NCI-H1930 (cell line): ENCODE measurements at places on chromosomes 7 and 10.

DNA sequence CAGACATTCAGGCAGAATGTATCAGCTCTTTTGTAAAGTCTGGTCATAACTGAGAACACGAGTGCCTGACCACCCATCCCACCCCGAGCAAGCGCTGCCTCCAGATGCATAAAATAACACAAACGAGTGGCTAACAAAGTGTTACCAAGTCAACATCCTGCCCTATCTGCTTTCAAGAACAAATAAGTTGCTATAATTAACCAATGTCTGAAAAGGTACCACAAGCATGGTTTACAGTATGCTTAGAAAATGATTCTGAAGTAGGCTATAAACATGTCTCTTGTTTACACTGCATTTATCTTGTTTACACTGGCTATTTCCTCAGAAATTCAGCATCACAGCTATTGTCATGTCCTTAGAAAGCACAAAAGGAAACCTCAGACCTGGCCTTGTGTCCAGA, 49.5 kb downstream of the PIK3AP1 start:
- DNase-seq = peak; percentile 63

- no peak for DNase-seq
Measured at GRCh38 chr10:75209086-75209920, 1.3 kb upstream of the VDAC2 start.

DNA sequence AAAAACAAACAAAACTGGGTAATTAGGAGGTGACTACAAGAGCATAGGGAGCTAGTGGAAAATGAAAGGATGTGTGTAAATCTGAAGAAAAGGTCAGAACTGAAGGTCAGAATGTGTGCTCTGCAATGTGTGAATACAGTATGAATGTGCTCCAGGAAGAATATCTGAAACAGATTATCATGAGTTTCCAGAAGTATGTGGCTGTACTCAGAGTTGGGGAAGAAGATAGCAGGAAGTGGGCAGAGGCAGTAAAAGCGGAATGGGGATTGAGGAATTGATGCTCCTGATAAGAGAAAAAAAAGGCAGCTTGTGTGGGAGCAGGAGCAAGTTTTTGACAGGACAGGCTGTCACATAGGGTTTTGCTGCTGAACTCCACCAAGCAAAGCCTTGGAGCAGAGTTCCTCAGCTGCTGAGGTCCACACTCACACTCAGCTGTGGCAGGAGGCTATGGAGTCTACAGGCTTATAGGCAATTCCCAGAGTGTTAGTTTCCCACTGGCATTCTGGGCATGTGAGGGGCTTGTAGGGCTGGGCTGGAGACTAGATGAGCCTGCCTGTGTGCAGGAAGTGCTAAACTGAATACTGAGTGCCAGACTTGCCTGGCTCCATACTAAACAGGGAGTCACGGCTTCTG, 22.9 kb downstream of the H2AZ2 start:
- DNase-seq = no peak

- DNase-seq = no peak
Measured at GRCh38 chr10:116101616-116102315, 171.2 kb downstream of the GFRA1 start.

GRCh38 chr10:74290708-74291107, 139.7 kb downstream of the ADK start:
- DNase-seq = no peak

GRCh38 chr7:149430192-149430591, 30.7 kb downstream of the ZNF777 start:
- DNase-seq = no peak

GRCh38 chr7:148931470-148931869, 47.4 kb upstream of the EZH2 start:
- no peak for DNase-seq

GRCh38 chr10:54843085-54843646, 42.1 kb upstream of the PCDH15 start:
- DNase-seq = no peak

- DNase-seq = no peak
Measured at GRCh38 chr7:131231381-131232220, 96.1 kb upstream of the MKLN1 start.

DNA sequence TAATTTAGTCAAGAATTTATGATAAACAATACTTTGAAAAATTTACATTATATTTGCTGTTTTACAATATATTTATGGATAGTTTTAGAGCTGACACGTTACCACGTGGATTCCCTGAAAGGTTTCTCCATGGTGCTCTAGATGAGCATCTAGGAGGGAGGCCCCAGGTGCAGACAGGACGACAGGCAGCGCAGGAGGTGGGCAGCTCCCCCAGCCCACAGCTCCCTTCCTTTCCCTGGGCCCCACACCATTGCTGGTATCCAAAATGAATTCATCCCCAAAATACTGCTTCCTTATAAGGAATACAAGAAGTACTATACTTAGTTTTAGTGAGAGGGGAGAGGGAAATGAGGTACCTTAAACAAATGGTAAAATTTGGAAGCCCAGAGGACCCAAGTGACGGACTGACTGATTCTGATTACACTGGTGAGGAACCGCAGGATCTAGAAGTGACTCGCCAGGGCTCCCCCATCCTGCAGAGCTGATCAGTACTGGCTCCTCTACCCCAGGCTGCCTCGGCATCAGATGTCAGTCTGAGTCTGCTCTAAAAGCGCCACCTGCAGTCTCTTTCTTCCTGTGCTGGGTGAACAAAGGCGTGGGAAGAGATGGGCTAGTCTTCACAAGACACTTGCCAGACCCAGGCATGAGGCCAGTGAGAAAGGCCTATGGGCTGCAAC, 89.2 kb downstream of the DLG5 start:
- no peak for DNase-seq

DNA sequence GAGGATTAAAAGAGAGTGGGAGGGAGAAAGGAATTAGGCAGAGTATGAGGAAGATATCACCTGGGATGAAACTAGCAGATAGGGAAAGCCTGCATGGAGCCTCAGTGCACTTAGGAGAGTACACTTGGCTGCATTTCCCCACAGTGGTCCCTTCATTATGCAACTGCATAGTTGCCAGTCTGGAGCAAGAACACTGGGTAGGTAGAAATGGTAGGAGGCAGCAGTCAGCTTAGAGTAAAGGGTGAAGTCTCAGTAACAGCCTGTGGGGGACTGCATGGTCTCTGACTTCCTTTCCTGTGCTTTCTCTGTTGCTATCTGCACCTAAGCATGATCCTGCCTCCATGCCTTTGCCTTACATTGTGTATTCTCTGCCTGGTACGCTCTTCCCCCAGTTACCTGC, 14.0 kb upstream of the PCGF5 start:
- no peak for DNase-seq

DNA sequence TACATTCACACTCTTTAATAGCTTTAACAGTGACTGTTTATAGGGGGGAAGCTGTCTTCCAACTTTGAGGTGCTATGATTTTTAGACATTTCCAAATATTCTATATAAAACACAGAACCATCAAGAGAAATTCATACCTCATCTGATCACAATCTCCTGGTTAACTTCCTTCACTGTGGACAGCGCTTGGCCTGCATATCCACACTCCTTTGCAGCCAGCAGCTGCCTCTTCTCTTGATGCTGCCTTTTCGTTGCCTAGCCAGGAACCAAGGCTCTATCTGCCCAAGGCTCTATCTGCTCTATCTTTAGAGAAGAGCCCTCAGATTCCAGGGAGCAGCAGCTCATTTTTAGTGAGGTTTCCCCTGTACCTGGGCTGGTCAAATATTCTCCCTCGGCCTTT, 252.0 kb downstream of the PTEN start:
- DNase-seq = no peak

- no peak for DNase-seq
Measured at GRCh38 chr10:20508921-20509320, 388.2 kb downstream of the NEBL start.

DNA sequence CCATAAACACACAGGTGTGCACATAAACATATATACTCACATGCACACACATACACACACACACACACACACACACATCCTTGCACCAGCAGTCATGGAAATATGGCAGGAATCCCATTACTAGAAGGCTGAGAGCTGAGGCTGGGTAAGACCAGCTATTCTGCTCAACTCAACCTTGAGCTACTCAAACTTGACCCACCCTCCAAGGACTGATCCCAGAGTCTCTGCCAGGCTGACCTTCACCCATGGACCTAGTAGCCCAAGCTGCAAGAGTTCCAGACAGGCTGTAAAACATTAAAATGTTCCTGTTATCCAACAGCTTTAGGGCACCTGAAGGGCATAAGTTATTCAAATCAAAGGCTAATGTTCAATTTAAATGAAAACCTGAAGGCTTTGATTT, 134.6 kb downstream of the FRMD4A start:
- no peak for DNase-seq

DNA sequence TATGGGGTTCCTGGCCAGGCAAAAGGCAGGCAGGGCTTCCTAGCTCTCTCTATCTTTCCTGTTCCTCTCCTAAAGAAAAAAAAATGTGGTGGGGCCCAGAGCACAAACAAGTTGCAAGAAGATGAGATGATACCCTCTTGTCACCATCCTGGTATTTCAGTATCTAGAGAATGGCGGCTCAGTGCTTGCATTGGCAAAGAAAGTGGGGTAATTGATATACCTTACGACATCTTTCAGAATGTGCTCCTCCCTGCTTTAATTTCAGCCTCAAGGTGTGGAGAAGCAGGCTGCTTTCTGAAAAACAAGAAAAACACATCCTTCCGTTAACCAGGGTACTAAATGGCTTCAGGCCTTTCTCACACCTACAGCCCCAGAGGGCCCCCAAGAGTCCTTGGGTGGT, 34.5 kb upstream of the CUX1 start:
- no peak for DNase-seq

DNA sequence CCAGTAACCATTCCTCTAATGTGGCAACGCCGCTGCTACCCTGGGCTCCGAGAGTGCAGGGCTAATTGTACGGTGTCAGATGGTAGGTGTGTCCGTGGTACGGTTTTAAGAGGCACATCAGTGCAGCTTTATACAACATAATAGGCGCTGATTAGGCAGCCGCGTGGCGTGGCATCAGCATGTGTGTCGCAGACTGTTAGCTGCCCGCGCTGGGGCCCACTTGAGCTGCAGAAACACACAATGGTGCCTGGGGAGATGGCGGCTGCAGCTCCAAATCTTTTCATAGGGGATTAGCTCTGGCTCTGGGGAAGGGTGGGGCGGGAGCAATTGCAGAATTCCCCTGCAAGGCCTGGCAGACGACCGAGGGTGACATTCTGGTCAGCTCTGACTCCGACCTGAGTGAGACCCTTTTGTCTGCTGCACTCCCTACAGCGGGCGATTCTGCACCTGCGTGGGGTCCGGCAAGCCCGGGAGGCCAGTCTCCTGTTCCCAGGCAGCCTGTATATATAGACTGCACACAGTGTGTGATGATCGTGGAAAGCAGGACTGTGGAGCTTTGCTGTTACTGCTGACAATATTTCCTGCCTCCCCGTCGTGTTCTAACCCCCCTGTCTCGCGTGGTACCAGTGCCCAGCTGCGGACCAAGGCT, 722.7 kb upstream of the CELF2 start:
- no peak for DNase-seq

- DNase-seq = no peak
Measured at GRCh38 chr10:12103802-12104201, 25.7 kb upstream of the SEC61A2 start.

- no peak for DNase-seq
Measured at GRCh38 chr7:50121286-50121685, 28.2 kb upstream of the ZPBP start.

DNA sequence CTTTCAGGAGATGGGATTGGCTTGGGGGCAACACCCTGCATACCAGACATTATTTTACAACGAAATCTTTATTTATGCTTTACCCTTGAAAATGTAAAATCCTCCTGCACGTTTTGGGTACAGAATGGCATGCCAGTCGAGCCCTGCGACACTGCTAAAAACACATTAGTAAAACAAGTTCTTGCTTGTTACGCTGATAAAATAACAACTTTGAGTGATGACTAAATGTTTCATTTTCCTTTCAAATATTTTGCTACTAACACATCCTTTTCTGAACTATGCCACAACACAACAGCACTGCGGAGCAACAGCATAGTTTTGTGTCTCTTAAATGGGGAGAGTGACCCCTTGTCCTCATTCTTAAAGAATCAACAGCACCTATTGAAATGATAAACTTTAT, 76.0 kb upstream of the SEMA3D start:
- DNase-seq = no peak

GRCh38 chr10:112115781-112116385, 67.7 kb downstream of the GPAM start:
- peak; percentile 7 for DNase-seq

DNA sequence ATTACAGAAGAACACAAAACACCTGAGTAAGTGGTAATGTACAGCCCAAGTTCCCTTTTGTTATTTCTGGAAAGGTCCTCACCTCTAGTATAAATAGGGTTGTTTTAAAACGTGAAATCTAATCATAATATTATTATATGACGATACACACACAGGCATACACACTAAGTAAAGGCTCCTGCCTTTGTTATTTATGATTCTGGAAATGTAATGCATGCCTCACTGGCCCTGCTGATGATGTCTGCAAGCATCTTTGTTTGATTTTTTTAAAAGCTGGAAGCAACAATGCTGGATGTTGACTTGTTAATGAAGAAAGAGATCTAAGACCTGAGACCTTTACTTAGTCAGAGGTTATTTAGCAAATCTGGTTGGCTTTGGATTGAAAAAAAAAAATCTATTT, 307.4 kb upstream of the SORCS1 start:
- DNase-seq = no peak

- DNase-seq = no peak
Measured at GRCh38 chr10:6610647-6611046, 30.6 kb upstream of the PRKCQ start.

GRCh38 chr7:97006816-97007582, 1.6 kb downstream of the DLX6 start:
- peak; percentile 68 for DNase-seq

GRCh38 chr10:25912866-25913265, 21.2 kb upstream of the MYO3A start:
- DNase-seq = no peak

DNA sequence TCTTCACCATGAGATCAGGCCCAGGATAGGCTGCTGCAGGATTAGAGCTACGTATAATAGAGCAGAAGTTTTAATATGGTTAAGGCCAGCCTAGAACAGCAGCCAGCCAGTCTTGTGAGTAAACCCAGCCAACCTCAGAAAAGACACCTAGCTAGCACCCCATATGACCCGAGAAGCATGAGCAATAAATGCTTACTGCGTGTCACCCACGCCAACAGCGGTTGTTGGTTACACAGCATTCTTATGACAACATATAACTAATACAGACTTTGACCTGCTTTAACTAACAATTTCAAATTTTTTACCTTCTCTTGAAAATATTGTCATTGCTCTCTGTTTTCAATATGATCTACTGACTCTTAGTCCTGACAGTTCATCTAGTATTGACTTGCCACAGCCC, 105.7 kb downstream of the HBP1 start:
- no peak for DNase-seq

DNA sequence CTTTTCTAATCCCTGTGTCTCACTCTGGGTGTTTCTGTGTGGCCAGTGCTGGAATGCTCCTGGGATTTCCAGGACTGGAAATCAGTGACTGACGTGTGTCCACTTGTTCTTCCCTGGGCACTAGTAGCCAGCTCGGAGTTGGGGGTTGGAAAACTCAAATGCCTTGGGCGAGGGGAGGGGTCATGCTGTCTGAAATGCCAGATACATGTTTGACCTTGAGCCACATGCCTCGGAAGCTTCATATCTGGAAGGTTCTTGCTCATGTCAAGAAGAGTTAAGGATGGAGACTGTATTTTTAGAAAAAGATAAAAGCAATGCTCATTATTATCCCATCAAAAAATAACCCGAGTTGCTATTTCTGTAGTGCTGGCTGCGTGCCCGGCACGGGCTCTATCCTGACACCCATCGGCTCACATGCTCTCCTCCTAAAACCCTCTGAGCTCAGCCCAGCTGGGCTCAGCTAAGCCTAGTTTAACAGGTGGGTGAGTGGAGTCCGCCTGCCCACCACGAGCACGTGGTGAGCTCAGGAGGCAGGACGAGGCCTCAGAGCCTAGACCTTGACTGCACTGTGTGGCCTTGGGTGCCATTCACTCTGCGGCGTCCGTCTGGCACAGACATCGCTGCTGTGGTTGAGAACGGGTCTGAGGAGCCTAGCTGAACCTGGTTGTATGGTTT, 6.4 kb downstream of the DPYSL4 start:
- DNase-seq = no peak
